Amniotic stem cell (primary cell): ENCODE measurements at places on chromosomes 1 and 21.

GRCh38 chr1:209335178-209335577, 248.3 kb upstream of the CAMK1G start:
- no peak for DNase-seq

- DNase-seq = no peak
These were observed 93.5 kb upstream of the NFIA start for GRCh38 chr1:60988891-60989290.

DNA sequence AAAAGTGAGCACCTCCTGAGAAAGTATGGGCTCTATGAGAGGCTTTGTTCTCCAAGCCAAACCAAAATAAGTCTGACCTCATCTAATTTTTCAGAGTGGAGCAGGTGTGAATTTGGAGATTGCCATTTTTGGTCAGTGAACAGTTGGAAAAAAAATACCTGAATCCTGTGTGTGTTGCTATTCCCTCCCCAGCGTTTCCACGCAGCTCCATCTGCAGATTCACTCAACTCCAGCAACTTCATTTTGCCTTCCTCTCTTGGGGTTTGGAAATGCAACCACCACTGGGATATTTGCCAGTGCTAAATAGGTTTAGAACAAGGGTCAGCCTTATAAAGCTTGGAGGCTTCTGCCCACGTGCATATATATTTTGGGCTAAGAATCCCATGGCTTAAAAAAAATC, 11.2 kb downstream of the CASQ2 start:
- no peak for DNase-seq

DNA sequence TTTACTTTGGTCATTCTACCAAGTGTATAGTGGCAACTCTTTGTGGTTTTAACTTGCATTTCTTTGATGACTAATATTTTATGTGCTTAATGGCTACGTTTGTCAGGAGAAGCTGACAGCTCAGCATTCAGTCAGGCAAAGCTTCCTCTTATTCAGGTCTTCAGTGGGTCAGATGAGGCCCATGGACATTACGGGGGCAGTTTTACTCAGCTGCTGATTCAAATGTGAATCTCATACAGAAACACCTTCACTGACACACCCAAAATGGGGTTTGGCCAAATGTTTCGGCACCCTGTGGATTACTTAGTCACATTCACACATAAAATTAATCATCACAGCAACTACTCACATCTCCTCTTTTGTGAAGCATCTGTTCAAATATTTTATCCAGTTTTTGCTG, 104.9 kb upstream of the PLD5 start:
- no peak for DNase-seq

GRCh38 chr1:8875216-8875861, 3.1 kb downstream of the ENO1 start:
- DNase-seq = no peak

GRCh38 chr1:14371771-14372497, 226.6 kb upstream of the KAZN start:
- peak; percentile 18 for DNase-seq

- DNase-seq = no peak
These were observed 91.8 kb downstream of the UCHL5 start for GRCh38 chr1:192967211-192967877.

- no peak for DNase-seq
These were observed 6.9 kb upstream of the ZRANB2 start for GRCh38 chr1:71087713-71088112.

DNA sequence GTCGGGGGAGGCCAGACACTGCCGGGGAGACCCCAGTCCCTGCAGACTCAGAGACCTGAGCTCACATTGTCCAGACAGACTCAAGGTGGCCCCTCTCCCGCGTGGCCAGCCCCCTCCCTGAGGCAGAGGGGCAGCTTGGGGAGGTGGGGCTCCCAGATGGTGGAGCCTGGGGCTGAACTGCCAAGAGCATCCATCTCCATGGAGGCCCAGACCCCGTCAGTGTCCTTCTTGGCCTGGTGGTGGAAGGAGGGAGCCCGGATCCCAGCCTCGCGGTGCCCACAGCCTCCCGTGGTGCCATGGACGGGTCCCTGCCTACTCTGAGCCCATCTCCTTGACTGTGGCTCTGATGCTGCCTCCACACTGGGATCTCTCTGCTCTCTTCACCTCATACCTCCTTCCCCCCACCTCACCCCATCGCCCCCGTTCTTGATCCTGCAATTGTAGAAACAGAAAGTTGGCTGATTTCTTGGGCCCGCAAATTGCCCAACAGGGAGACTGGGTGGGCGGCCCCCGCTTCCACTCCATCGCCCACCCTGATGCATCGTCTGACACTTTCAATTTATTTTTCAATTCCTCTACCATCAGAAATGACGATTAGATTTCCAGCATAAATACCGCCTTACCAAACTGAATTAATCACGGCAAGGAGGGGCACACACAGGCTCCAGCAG, 348.9 kb downstream of the MATN1 start:
- DNase-seq = no peak

GRCh38 chr1:29875557-29876028, 639.3 kb downstream of the PTPRU start:
- DNase-seq = no peak
